ENCODE measurements at places on chromosomes 12 and 14.

- no peak for DNase-seq
Observed at GRCh38 chr12:69512820-69513219, 42.6 kb downstream of the FRS2 start.

GRCh38 chr12:56308714-56309113 lies 7.1 kb downstream of the CNPY2 start:
- no peak for DNase-seq

- DNase-seq: no peak
Observed at GRCh38 chr14:29643433-29644211, 284.0 kb downstream of the PRKD1 start.

- DNase-seq: peak; percentile 56
Observed at GRCh38 chr12:103901518-103902173, 28.6 kb upstream of the HSP90B1 start.

- no peak for DNase-seq
Observed at GRCh38 chr12:52165096-52165855, 26.5 kb downstream of the KRT80 start.

DNA sequence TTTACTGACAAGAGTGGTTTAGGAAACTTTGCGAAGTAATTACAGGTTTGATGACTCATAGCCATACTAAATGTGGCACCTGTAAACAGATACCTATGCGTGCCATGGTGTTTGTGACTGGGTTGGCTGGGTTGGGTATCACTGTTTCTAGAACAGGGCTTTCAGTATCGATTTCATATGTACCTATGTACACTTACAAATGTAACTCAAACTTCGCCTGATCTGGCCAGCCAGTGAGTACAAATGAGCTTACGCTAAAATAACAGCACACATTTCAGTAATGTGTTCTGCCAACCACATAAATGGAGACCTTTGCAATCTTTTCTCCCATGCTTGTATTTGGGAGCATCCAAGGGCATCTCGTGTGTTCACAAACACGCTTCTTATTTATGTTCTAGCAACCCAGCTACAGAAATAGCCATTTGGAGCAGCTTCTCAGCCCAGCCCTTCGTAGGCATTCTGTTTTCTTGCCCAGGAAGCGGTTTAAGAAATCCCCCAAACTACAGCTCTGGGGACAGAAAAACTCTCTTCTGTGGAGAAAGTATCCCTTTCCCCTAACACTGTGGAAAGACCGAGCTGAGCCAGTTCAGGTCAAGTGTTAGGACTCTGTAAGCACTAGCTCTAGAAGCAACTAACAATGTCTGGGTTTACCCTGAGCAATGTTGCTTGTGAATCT lies 42.3 kb upstream of the MDM1 start:
- DNase-seq: no peak

GRCh38 chr12:64909124-64909523 lies 84.7 kb downstream of the TBC1D30 start:
- DNase-seq: no peak

DNA sequence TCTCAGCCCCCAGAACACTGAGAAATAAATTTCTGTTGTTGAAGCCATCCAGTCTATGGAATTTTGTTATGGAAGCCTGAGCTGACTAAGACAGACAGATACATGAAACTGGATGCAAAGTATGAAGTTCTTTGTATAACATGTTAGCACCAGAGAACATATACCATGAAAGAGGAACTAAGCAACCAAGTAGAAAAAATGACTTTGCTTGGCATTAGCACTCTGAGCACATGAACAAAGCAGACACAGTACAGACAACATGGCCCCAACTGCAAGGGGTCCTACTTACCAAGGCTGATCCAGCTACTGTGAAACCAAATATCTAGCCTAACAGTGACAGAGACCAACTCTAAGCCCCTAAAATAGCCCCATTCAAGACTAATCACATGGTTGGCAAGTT lies 13.8 kb downstream of the EXOC5 start:
- DNase-seq: no peak

DNA sequence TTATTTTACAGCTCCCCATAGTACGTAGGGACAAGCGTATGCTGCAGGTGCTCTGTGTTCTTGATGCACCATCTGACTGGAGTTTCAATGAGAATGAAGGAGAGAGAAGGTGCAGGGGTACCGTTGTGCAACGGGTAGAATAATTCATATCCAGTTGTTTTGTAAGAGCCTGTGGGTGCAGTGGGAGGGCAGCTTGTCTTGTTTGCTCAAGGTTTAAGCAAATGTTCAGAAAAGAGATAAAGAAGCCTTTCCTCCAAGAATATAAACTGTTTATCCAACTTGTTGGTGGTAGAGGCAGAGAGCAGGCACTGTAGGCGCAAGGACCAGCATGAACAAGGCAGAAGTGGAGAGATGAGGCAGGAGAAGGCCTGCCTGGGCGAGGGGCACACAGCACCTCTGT lies 64.2 kb downstream of the ADCK1 start:
- DNase-seq: no peak

- no peak for DNase-seq
Observed at GRCh38 chr12:72313806-72314205, 41.6 kb downstream of the TRHDE start.

- no peak for DNase-seq
Observed at GRCh38 chr14:35829449-35829848, 3.3 kb downstream of the BRMS1L start.

DNA sequence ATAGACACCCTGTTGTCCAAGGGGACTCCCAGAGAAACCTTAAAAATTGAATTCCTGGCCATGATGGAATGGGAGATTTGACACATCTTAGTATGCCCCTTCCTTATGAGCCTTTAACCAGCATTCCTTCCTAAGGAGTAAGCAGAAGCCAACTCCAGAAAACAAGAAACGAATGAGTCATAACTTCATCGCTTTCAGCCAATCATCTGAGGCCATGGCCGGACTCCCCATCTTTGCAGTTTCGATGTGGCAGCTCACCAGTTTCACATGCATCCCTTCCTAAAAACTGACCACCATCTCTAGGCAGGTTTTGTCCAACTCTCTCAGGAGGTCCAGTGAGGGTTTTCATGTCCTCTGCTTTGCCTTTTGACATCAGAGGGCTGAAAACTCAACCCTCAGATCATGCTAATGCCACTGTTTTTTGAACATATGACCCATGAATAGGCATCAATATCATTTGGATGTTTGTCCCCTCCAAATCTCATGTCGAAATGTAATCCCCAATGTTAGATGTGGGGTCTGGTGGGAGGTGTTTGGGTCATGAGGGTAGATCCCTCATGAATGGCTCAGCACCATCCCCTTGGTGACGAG lies 19.9 kb downstream of the DAAM1 start:
- no peak for DNase-seq

- no peak for DNase-seq
Observed at GRCh38 chr12:42362647-42363260, 36.8 kb downstream of the PPHLN1 start.

DNA sequence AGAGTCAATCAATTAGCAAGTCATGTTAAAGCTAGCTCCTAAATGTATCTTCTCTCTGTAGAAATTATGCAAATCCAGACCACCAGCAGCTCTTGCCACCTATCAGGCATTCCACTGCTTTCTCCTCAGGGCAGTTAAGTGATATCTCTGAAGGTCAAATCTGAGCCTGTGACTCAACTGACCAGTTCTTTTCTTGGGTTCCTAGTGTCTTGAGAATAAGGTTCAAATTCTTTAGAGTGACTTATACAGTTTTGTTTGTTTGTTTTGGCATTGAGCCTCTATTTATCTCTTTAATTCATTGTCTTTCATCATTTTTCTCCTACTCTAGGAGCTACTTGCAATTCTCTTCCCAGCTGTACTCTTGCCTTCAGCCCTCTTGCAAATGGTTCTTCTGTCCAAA lies 2.5 kb upstream of the LRIG3 start:
- no peak for DNase-seq

GRCh38 chr14:73752297-73752992 lies 38.3 kb upstream of the PNMA1 start:
- DNase-seq: no peak

Measured in NCI-H1105 (cell line).